ENCODE measurements at places on chromosomes 11 and 22.
A peak's percentile ranks its signal among the peaks of the same experiment; 100 is the strongest.

GRCh38 chr11:47950396-47950795 lies 30.0 kb upstream of the PTPRJ start:
- peak; percentile 57 for DNase-seq

DNA sequence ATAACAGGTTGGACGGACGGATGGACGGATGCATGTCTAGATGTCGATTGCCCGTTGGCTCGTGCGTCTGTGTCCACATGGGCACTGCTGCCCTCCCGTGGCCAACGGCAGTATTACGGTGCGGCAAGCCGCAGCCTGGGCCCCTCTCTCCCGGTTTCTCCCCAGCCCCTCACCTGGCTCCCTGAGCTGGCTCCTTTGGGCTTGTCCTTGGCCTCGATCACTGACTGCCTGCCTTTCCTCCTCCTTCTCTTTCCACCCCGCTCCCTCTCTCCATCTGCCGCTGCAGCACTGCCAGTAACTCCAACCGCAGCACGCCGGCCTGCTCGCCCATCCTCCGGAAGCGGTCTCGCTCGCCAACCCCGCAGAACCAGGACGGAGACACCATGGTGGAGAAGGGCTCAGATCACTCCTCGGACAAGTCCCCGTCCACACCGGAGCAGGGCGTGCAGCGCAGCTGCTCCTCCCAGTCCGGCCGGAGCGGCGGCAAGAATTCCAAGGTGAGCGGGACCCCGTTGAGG lies 77.3 kb downstream of the SCN3B start:
- peak; percentile 63 for DNase-seq

GRCh38 chr11:2736577-2737225 lies 36.9 kb upstream of the KCNQ1OT1 start:
- no peak for DNase-seq

GRCh38 chr11:79025622-79026021 lies 415.2 kb downstream of the TENM4 start:
- DNase-seq, result no peak

- no peak for DNase-seq
These were observed 140.8 kb upstream of the ARHGAP20 start for GRCh38 chr11:110852921-110853490.

DNA sequence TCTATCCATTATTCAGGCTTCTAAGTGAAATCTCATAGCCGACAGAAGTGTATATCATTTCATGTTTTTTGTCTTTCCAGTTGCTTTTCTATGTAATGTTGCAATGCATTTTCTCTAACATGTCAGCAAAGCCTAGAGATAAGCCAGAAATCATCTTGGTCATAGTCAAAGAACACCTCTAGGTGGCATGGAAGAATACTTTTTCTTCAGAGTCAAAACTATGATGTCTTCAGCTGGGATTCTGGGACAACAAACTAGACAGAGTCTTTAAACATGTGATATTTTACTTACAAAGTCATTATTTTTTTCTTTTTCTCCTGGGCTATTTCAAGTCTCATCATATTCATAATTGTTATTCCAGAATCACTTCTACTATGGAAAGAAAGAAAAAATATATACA lies 4.4 kb downstream of the GAS2 start:
- DNase-seq, result no peak

DNA sequence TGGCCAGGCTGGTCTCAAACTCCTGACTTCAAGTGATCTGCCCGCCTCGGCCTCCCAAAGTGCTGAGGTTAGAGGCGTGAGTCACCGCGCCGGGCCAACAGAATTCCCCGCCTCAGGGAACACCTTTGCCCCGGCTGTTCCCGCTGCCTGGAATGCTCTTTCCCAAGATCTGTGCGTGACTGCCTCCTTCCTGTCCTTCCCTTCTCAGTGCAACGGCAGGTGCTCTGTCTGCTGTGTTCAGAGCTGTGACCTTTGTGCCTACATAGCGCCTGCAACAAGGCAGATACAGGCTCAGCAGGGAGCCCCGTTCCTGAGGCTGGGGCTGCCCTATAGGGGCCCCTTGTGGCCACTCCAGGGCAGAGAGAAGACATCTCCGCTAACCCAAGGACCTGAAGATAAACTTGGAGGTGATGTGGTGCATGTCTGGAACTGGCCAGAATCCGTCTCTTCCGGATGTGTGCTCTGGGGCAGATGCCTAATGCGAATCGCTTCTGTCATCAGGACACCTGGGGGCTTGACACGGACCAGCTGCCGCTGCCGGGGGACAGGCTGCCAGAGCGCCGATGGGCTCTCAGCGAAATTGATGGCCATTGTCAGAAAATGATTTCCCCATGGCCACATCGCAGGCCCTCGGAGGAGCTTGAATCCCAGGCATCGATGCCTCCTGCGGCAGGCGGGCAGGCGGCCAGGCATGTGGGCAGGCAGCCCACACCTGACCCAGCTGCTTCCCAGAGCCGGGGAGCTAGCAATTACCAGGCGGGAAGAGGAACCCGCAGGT lies 43.5 kb upstream of the TCF20 start:
- peak; percentile 26 for DNase-seq

Data from activated gamma-delta T cell treated with Interleukin-2 at 50 U/mL for 16 hours (primary cell).